ENCODE measurements at places on chromosomes 3 and 15. TPM values are rescaled to one million over a fixed set of nuclear protein-coding genes. Genes with fewer than 3 reads are reported as not detected.
A peak's percentile ranks its signal among the peaks of the same experiment; 100 is the strongest.

DNA sequence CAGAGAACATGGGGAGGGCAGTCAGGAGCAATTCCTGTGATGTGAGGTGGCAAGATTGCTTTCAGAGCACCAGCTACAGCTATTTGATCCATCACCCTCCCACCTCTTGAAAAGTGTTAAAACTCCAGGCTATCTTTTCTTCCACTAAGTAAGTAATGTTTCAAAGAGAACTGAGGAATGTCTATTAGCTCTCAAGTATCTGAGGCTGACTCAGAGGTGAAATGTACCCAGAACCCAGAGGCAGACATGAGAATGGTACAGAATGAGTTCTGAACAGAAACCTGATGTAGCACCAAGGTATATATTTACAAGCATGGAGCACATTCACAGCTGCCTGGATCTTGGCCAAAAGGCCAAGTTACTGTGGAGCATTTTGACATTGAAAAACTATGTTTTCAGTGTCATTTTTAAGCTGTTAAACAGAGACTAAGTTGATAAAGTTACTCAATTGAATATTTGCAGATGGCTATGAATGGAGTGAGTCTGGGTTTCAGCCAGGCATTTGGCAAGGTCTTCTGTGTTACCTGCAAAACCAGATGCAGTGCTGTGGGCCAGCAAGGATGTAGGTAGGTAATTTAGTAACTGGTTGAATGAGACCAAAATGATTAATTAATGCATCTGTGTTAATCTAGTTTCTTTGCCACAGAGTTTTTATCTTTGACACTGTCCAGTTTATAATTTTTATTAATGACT, 227.7 kb upstream of the CD96 start:
- DNase-seq = no peak

SAXO2 gene
- polyA plus RNA-seq = 2.6 TPM

SPATA12 gene
- polyA plus RNA-seq = 0.08 TPM

CP gene
- polyA plus RNA-seq = 2.1 TPM

- DNase-seq = no peak
Measured at GRCh38 chr15:81011593-81011992, 10.9 kb downstream of the TLNRD1 start.

GRCh38 chr15:50907601-50908208, 778 bp upstream of the AP4E1 start:
- DNase-seq = no peak

GRCh38 chr3:10292505-10293419, at the start of gene GHRL:
GHRL (minus strand) TSS chr3:10292947; CDS start chr3:10290180, 2,767 bp downstream.
- no peak for DNase-seq

ARHGEF26 gene
- 11.3 TPM for polyA plus RNA-seq

FAM174B gene
- polyA plus RNA-seq = 21.0 TPM

POLR2M gene
- 35.7 TPM for polyA plus RNA-seq

UNC13C gene
- 4.8 TPM for polyA plus RNA-seq

GRCh38 chr3:184642631-184643285, 69.1 kb downstream of the MAGEF1 start:
- no peak for DNase-seq

DNA sequence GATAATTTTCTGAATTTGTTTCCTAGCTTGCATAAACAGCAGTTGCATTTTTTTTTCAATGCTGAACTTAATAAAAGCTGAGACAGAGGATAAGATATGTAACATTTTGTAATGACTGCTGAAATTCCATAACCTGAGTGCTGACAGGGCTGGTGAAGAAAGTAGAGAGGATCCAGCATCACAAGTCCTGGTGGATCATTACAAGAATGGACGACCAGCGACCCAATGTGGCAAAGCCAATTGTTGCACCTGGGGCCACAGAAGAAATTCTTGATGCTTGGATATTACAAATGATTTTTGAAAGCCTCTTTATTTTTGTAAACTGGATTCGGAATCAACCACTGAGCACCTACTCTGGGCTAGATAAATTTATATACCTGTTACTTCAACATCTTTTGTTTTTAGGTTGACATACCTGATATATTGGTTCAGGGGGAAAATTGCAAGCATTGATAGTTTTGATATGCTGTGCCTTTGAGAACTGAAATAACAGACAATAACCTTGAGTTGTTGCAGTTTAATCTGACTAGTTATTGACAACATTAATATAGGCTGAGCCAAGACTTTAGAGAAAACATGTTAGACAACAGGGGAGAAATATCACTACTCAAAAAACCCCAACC, 3.9 kb upstream of the ACTL6A start:
- DNase-seq = peak; percentile 64

DNA sequence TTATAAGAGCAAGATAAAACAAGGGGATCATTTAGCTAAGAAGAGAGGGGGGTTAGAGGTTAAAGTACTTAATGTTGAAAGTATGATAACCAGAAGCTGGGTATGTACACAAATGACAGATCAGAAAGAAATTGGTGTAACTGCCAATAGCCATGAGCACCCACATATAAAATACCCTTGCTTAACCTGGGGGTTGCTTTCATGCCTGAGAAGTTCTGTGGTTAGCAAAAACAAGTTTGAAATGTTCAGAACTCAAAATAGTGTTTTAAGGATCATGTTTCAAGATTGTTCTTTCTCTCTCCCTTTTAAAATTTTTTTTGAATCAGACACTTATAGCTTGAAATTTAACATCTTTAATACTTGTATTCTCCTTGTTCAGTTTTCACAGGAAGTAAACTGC, 321.4 kb upstream of the GBE1 start:
- no peak for DNase-seq

DNA sequence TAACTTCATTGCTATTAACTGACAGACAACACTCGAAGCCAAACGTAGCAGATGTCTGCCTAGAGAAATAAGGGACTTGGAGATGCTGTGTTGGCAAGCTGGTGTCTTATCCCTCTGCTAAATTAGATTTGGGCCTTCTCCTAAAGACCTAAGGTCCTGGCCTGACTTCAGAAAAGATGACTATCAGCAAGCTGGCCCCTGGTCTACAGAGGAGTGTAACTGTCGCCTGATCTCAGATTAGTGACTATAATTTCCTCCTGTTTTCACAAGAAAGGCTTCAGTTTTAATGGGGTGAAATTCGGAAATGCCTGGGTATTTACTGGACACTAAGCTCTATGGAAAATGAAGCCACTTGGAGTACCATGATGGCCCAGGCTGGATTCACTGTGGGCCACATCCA, 53.1 kb upstream of the SLC7A14 start:
- DNase-seq = no peak

TMEM158 gene
- polyA plus RNA-seq = 1.2 TPM

DNA sequence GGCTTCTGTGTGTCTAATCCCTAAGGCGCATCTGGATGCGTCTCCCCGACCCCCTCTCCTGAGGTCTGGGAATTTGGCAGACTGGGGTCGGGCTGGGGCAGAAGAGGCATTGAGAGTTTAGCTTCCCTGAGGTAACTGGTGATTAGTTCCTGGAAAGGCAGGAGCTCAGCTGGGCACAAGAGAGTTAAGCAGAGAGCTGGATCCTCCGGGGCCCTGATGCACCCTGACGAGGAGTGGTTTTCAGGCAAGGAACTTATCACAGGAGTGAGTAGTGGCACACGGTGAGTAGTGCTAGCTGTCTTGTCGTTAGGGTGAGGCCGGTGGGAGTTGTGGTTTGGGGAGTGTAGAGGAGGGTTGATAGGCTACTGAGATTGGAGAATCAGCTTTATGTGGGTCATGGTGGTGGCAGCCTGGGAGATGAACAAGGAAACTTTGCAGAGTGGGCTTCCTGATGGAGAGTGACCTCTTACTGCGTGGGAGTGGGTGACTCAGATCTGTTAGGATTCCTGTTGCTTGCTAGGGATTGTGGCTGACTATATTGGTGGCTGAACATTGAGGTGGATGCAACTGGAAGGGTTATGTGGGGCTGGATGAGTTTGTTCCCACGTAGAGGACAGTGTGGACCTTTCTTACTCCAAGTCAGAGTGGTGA, 897 bp downstream of the RAD54L2 start:
- DNase-seq = peak; percentile 5

- no peak for DNase-seq
Measured at GRCh38 chr15:88322461-88322860, 65.9 kb upstream of the NTRK3 start.

ANKUB1 gene
- not detected for polyA plus RNA-seq

APBA2 gene
- polyA plus RNA-seq = 4.4 TPM

MNS1 gene
- 5.1 TPM for polyA plus RNA-seq

GRCh38 chr15:47711655-47712054, 5.7 kb upstream of the SEMA6D start:
- no peak for DNase-seq

ZNF860 gene
- 0.63 TPM for polyA plus RNA-seq

DNA sequence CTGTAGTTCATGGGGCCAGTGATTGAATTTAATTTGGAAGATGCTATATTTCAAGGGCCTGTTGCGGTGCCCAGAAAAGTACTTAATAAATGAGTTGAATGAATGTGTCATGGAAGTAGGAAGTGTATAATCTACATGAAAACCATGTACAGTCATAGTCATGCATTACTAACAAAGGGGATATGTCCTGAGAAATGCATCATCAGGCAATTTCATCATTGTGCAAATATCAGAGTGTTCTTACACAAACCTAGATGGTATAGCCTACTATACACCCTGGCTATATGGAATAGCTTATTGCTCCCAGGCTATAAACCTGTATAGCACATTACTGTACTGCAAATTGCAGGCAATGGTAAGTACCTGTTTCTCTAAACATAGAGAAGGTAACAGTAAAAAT, 10.7 kb upstream of the MYO5C start:
- no peak for DNase-seq
